ENCODE measurements at places on chromosomes 16 and 17.

GRCh38 chr16:51409001-51409675 lies 258.1 kb upstream of the SALL1 start:
- no peak for DNase-seq

DNA sequence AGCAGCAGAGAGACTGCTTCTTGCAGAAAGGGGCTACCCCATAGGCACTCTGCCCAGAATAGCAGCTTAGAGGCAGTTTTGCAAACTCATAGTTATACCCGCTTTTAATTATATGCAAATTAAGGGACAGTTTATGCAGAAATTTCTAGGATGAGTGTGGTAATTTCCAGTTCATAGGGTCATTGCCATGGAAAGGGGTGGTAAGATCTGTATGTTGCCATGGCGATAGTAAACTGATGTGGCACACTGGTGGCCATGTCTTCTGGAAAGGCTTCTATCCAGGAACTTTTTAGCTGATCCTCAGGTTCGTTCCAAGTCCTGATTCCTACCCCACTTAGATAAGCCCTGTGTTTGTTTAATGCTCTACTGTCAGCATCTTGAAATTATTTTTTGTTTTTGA lies 6.2 kb downstream of the STXBP4 start:
- no peak for DNase-seq

- DNase-seq, result no peak
Observed at GRCh38 chr17:80566054-80566400, 21.4 kb downstream of the RPTOR start.

- no peak for DNase-seq
Observed at GRCh38 chr17:74862108-74862901, 2.6 kb upstream of the GRIN2C start.

GRCh38 chr16:66020642-66021041 lies 345.8 kb upstream of the CDH5 start:
- no peak for DNase-seq
